Chondrocyte (in vitro differentiated cells): ENCODE measurements at places on chromosomes 2 and 18. TPM values are rescaled to one million over a fixed set of nuclear protein-coding genes. Genes with fewer than 3 reads are reported as not detected.

Gene SERPINB13
- not detected in 3 replicates for total RNA-seq

Gene NAT8
- not detected in 3 replicates for total RNA-seq

Gene AOX1
- total RNA-seq, result 1.7 to 3.4 TPM (median 2.0 TPM) in 3 replicates

Gene MAP2
- 12.2 to 16.3 TPM (median 13.9 TPM) in 3 replicates for total RNA-seq

Gene TRIM54
- not detected in 3 replicates for total RNA-seq

Gene CRYBA2
- total RNA-seq, result not detected in 3 replicates

Gene CTAGE1
- 0.12 to 0.13 TPM in 2 of 3 replicates, not detected in the other for total RNA-seq

Gene GPBAR1
- 0.10 to 0.26 TPM (median 0.22 TPM) in 3 replicates for total RNA-seq

Gene IL18RAP
- not detected in 3 replicates for total RNA-seq

Gene ZNF396
- total RNA-seq, result 1.4 to 1.5 TPM (median 1.4 TPM) in 3 replicates

Gene CTNNA2
- not detected in 3 replicates for total RNA-seq

Gene CYBRD1
- 84.5 to 139 TPM (median 88.5 TPM) in 3 replicates for total RNA-seq

Gene CACNB4
- 2.0 to 6.0 TPM (median 2.1 TPM) in 3 replicates for total RNA-seq

Gene IL1RL1
- not detected in 3 replicates for total RNA-seq

Gene GPR45
- not detected in 3 replicates for total RNA-seq

Gene SNTG2
- not detected in 3 replicates for total RNA-seq

GRCh38 chr18:51639541-51639940 lies 442.1 kb upstream of the MEX3C start:
- no peak overlapping the region for H3K4me3 ChIP-seq
- H3K27ac ChIP-seq, result no peak overlapping the region
- H3K27me3 ChIP-seq, result peaks cover 8% of the 10 kb centered on the region
- H3K4me1 ChIP-seq, result no peaks in the 10 kb centered on the region
- no peak for DNase-seq

- DNase-seq, result no peak
- H3K27ac ChIP-seq, result no peak overlapping the region
- H3K36me3 ChIP-seq, result peaks cover 6% of the 10 kb centered on the region
These were observed 215.2 kb upstream of the NT5C1B start for GRCh38 chr2:18804536-18804935.

DNA sequence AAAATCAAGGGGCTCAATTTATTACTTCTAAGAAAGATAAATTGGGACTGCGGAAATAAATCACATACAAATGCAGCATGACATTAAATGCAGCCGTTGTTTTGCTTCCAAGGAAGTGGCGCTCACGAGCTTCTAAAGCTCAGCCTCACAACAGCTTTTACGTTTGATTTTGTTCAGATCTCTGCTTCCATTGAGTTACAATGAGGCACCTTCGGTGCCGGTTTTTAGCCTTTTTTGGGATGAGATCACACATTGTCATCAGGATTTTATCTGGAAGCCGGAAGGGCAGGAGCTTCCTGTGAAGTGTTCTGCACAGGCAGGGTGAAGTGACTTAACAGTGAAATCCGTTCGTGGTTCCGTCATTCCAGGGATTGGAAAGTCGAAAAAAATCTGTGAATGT lies 209.8 kb downstream of the DCDC2C start:
- H3K36me3 ChIP-seq, result no peaks in the 10 kb centered on the region
- no peak for DNase-seq
- no peaks in the 10 kb centered on the region for H3K27me3 ChIP-seq
- H3K4me1 ChIP-seq, result peaks cover 11% of the 10 kb centered on the region

- peaks cover 5% of the 10 kb centered on the region for H3K36me3 ChIP-seq
- H3K27me3 ChIP-seq, result no peaks in the 10 kb centered on the region
- H3K27ac ChIP-seq, result no peak overlapping the region
- DNase-seq, result no peak
- no peaks in the 10 kb centered on the region for H3K4me1 ChIP-seq
These were observed 16.3 kb upstream of the GTF2A1L start for GRCh38 chr2:48601349-48601748.

DNA sequence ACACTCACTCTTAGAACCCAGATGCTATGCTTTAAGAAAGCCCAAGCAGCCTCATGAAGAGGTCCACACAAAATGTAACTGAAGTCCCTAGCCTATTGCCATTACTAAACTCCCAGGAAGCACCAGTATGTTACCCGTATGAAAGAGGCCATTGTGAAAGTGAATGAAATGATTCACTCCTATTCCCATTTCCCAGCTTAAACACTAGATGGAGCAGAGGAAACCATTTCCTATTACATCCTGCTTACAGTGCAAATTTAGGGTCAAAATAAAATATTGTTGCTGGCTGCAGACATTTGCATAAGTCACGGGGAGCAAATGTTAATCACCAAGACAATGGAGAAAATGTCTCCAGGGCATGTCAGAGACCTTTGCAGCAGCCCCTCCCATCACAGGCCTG lies 989.7 kb upstream of the CRIM1 start:
- H3K27ac ChIP-seq, result no peak overlapping the region
- no peak overlapping the region for H3K4me3 ChIP-seq
- peaks cover 4% of the 10 kb centered on the region for H3K27me3 ChIP-seq
- peaks cover 4% of the 10 kb centered on the region for H3K4me1 ChIP-seq

GRCh38 chr2:46849046-46849715 lies 66.4 kb downstream of the MCFD2 start:
- H3K36me3 ChIP-seq, result no peaks in the 10 kb centered on the region
- no peaks in the 10 kb centered on the region for H3K27me3 ChIP-seq
- peaks cover 80% of the 10 kb centered on the region for H3K4me1 ChIP-seq
- no peak for DNase-seq
- peak overlapping the region; percentile 96 for H3K27ac ChIP-seq

- peaks cover 3% of the 10 kb centered on the region for H3K27me3 ChIP-seq
- no peak for DNase-seq
- peaks cover 3% of the 10 kb centered on the region for H3K36me3 ChIP-seq
- peaks cover 14% of the 10 kb centered on the region for H3K4me1 ChIP-seq
- peak overlapping the region; percentile 68 for H3K27ac ChIP-seq
These were observed 87.2 kb upstream of the FSHR start for GRCh38 chr2:49241501-49241900.

- H3K36me3 ChIP-seq, result peaks cover 2% of the 10 kb centered on the region
- no peaks in the 10 kb centered on the region for H3K27me3 ChIP-seq
- no peak overlapping the region for H3K27ac ChIP-seq
- peaks cover 14% of the 10 kb centered on the region for H3K4me1 ChIP-seq
These were observed 1.9 kb upstream of the CD226 start for GRCh38 chr18:69949538-69949936.

DNA sequence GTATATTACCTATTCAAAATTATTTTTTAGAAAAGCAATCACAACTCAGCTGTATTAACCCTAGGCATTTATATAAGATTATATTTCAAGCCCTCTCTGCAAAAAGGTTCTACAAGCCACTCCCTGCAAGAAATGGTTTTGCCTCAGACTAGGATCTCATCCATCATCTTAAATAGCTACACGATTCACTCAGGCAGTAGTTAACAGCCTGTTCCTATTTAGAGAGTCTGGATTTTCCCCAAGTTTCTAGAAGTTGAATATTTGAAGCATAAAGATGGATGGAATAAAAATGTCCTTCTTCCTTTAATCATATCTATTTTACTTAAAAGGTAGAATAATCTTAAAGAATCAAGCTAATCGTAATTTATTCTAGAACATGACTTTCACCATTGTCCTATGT lies 167.1 kb upstream of the STK17B start:
- no peak for DNase-seq
- peaks cover 3% of the 10 kb centered on the region for H3K36me3 ChIP-seq
- no peak overlapping the region for H3K4me3 ChIP-seq
- H3K27ac ChIP-seq, result no peak overlapping the region
- H3K27me3 ChIP-seq, result no peaks in the 10 kb centered on the region

GRCh38 chr2:16218625-16219024 lies 278.3 kb downstream of the MYCN start:
- H3K27me3 ChIP-seq, result peaks cover 15% of the 10 kb centered on the region
- no peak overlapping the region for H3K4me3 ChIP-seq
- peaks cover 2% of the 10 kb centered on the region for H3K36me3 ChIP-seq
- no peak for DNase-seq

DNA sequence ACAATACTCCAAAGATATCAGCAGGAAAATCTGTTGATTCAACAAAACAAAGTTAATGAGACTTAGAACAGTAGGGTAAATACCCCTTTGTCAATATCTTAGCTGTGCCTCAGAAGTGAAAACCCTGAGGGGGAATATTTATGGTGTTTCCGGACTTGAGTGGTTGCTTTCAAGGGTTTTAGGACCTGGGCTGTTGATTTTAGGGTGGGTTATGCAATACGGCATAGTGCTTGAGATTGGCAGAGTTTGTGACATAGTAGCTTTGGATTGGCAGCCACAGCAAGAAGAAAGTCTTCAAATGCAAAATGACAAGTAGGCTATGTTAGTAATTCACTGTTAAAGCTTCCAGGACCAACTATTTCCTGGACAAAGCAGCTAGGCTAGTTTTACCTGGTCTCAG lies 826.3 kb upstream of the CDH2 start:
- H3K27me3 ChIP-seq, result peaks cover 7% of the 10 kb centered on the region
- H3K4me1 ChIP-seq, result no peaks in the 10 kb centered on the region
- H3K4me3 ChIP-seq, result no peak overlapping the region
- peaks cover 5% of the 10 kb centered on the region for H3K36me3 ChIP-seq
- H3K27ac ChIP-seq, result no peak overlapping the region

GRCh38 chr2:231513746-231514224 lies 16.5 kb downstream of the NMUR1 start:
- H3K27ac ChIP-seq, result peak overlapping the region; percentile 97
- H3K4me1 ChIP-seq, result peaks cover 17% of the 10 kb centered on the region
- no peaks in the 10 kb centered on the region for H3K36me3 ChIP-seq
- no peaks in the 10 kb centered on the region for H3K27me3 ChIP-seq

- peaks cover 3% of the 10 kb centered on the region for H3K27me3 ChIP-seq
These were observed 109.9 kb downstream of the SLC4A3 start for GRCh38 chr2:219737270-219737691.

DNA sequence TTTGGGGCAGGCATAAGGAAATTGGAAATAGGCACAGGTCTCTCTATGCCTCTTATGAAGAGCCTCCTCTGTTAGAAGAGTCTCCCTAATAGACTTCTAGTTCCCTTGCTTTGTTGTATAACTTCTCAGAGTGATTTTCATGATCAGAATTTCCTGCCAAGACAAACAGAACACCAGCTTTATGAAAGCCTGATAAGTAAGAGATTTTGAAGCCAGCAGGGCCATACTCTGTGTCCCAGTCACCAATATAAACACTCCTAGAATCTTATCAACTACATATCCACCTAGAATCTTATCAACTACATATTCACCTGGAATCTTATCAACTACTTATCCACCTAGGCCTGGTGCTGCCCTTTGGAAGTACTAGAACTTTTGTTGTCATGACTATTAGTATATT lies 579.5 kb downstream of the ARHGAP15 start:
- H3K36me3 ChIP-seq, result peaks cover 2% of the 10 kb centered on the region
- no peak overlapping the region for H3K27ac ChIP-seq
- DNase-seq, result no peak
- H3K27me3 ChIP-seq, result no peaks in the 10 kb centered on the region
- no peak overlapping the region for H3K4me3 ChIP-seq
- H3K4me1 ChIP-seq, result peaks cover 21% of the 10 kb centered on the region

DNA sequence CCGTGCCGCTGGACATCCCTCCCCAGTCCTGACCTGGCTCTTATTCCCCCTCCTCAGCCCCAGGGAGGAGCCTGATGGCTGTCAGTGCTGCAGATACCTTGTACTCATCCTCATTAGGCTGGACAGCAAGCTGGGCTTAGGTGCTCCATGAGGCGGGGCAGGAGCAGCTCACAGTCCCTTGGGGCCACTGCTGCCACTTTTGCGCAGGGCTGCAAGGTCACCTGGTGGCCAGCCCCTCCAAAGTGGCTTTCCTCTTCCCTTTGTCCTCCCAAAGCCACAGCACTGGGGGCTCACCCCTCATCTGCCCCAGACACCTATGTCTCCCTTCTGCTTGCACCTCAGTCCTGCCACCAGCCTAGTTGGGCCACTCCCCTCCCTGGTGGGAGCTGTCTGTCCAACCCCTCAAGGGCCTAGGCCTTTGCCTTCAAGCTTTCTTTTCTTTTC lies 60.8 kb downstream of the FAM168B start:
- no peaks in the 10 kb centered on the region for H3K27me3 ChIP-seq
- no peak for DNase-seq
- no peak overlapping the region for H3K27ac ChIP-seq
- peaks cover 2% of the 10 kb centered on the region for H3K36me3 ChIP-seq

GRCh38 chr18:79508565-79509535 lies 113.1 kb downstream of the NFATC1 start:
- peaks cover 5% of the 10 kb centered on the region for H3K27me3 ChIP-seq
- peak; percentile 88 for DNase-seq
- peak overlapping the region; percentile 72 for H3K27ac ChIP-seq
- H3K4me3 ChIP-seq, result no peak overlapping the region
- H3K4me1 ChIP-seq, result peaks cover 32% of the 10 kb centered on the region
- H3K36me3 ChIP-seq, result no peaks in the 10 kb centered on the region

DNA sequence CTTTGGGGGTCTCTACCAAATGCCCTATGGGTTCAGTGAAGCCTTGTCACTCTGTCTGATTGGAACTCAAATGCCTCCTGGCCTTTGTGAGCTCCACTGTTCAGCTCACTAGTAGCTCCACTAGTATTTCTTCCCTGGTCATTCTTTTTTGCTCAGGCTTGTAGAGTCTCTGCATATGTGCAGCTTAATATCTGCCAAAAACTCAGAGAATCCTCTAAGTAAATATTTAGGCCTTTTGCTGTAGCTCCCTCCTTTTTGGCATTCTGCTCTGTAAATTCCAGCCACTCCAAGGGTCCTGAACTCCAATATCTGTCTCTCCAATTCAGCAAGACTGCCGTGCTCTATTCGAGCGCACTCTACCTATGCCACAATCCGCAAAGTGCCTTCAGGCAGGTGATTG lies 146.5 kb downstream of the MAIP1 start:
- no peak for DNase-seq
- H3K27me3 ChIP-seq, result no peaks in the 10 kb centered on the region
- H3K27ac ChIP-seq, result no peak overlapping the region

DNA sequence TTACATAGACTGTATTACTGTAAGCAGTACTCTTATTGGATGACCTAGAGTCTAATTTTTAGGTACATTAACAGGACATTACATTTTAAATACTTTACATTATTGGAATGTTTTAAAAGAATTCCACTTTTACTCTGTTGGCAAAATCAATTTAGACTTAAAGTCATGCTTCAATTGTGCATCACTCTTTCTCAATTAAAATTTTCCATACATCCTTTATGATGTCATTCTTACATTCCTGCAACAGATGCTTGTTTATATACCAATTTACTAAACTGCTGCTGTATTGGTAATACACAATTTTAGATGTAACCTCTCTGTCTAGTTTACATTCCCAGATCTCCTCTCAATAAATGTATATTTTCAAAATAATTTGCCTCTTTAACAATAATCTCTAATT lies 440.1 kb downstream of the ZEB2 start:
- peak overlapping the region; percentile 42 for H3K27ac ChIP-seq
- no peaks in the 10 kb centered on the region for H3K27me3 ChIP-seq
- H3K4me1 ChIP-seq, result peaks cover 68% of the 10 kb centered on the region
- H3K4me3 ChIP-seq, result no peak overlapping the region
- no peak for DNase-seq
- no peaks in the 10 kb centered on the region for H3K36me3 ChIP-seq

GRCh38 chr2:41886757-41887156 lies 161.1 kb upstream of the PKDCC start:
- no peak for DNase-seq
- peak overlapping the region; percentile 66 for H3K27ac ChIP-seq
- H3K4me3 ChIP-seq, result no peak overlapping the region

- peaks cover 10% of the 10 kb centered on the region for H3K4me1 ChIP-seq
- no peak for DNase-seq
- H3K27me3 ChIP-seq, result no peaks in the 10 kb centered on the region
- H3K4me3 ChIP-seq, result no peak overlapping the region
These were observed 90.6 kb downstream of the USP34 start for GRCh38 chr2:61380056-61380881.

- peaks cover 30% of the 10 kb centered on the region for H3K4me1 ChIP-seq
- H3K36me3 ChIP-seq, result no peaks in the 10 kb centered on the region
- no peak for DNase-seq
These were observed 937 bp upstream of the LANCL1 start for GRCh38 chr2:210477496-210477895.
